KG1 (cell line): ENCODE measurements at places on chromosomes 6 and 20.

DNA sequence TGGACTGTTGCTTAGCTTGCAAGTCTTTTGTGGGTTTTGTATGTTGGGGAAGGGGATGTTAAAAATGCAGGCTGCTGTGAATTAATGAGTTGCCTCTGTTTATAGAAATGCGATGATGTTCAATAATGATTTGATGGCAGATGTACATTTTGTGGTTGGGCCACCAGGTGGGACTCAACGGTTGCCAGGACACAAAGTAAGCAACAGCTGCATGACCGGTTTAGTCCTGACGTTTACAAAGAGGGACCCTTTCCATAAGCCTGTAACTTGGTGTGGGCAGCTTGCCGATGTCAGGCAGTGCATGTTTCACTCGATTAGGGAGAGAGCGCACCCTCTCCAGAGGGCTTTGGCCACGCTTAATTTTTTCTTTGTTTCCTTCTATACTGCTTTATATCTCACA is 1.3 kb downstream of the BTBD3 start:
- DNase-seq, result no peak

DNA sequence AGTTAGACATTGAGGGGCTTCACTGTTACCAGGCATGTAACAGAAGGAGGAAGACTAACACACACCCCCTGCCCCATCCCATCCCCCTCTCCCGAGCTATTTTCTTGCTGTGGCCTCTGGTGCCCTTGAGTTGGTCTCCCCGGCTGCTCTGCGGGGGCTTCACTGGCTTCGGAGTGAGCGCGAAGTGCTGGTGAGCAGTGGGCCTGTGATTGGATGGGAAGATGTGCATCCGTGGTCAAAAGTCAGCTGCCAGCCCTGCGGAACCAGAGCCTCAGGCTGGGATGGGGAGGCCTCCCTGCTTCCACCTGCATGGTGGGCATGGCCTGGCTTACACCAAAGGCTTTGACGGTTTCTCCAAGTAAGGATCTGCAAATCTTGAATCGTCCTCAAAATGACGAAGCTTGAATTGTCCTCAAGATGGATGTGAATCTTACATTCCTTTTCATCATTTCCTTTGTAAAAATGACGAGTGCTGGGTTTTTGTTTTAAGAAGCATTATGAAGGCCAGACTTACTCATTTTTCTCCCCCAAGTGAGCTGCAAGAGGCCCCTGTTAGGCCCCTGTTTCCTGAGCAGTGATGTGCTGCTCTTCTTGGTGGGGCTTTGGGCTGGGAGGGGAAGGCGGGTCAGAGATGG is 23.7 kb downstream of the SPATA2 start:
- no peak for DNase-seq

- DNase-seq, result no peak
Observed at GRCh38 chr6:169171951-169172350, 81.7 kb downstream of the THBS2 start.

GRCh38 chr20:18615020-18615650 is 27.3 kb downstream of the DTD1 start:
- DNase-seq, result no peak

DNA sequence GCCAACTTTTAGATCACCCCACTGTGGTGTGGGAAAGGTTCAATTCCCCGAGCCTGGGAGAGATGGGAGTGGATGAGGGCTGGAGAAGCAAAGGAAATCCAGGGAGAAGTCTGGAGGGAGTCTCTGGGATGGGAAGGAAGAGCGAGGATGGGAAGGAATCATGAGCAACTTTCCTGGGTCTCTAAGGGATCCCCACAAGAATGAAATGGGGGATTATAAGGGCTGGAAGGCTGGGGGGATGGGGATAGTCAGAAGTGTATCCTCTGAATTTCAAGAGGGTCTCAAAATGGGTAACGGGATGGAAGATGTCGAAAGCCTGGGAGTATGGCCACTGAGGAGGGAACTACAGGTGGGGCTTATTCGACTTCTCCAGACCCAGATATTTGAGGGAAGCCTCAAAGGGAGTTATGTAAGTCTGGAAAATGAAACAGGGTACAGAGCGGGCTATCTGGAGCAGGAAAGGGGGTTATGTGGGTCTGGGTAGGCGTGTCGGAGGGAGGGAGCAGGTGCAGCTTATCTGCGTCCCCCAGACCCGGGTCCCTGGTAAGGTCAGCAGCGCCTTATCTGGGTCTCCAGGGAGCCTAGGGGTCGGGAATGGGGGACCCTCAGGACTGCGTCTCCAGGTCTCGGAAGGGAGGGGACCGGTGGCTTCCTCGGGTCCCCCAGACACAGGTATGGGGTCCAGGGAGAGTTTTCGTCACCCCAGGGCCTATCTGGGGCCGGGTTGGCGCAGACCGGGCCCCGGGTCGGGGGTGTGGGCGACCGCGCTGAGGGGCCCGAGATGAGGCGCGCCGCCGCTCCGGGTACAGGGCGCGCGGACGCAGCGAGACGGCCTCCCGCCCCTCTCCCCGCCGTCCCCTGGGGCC is 550 bp downstream of the PLAGL2 start:
- no peak for DNase-seq
